Uterus (tissue), 4 donors: ENCODE measurements at places on chromosomes 2 and 18.

DNA sequence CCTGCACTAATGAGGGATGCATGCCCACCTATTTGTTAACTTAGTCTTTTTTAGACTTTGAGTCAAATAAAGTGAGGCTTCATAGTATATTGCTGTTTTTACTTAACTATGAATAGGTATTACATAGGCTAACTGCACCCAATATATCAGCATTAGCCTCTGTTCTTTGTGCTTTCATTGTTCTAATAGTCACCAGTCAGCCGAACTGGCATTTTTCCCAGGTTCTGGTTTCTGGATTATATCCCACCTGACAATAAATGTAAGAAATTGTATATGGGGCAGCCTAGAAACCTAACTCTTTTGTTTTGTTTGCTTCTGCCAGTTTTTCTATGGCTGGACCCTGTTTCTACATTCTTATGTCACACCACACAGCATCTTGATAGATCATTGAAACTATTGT is 1672.4 kb upstream of the LRRTM1 start:
- DNase-seq: no peak

GRCh38 chr2:151827564-151828142 is 568 bp downstream of the ARL5A start:
- peak; percentile 17 for DNase-seq

- peak; percentile 88 for DNase-seq
These were observed 14.3 kb downstream of the MALL start for GRCh38 chr2:110101280-110101844.

GRCh38 chr2:225086915-225087314 is 44.6 kb upstream of the DOCK10 start:
- DNase-seq: no peak

DNA sequence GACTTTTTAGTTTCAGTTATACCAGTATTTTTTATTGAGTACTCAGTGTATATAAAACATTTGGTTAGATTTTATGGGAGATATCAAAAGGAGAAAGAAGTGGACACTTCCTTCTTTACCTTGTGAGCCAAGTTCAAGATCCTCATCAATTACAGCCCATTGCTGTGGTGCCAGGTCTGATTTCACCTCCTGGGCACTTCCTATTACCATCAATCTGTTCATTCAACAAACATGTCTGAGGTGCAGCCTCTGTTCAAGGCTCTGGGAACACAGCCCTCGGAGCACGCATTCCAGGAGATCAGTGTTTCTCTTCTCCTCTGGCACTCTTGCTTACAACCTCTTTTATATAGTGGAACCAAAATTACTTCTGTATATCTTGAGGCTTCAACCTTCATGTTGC is 171.4 kb upstream of the ALPP start:
- DNase-seq: no peak

DNA sequence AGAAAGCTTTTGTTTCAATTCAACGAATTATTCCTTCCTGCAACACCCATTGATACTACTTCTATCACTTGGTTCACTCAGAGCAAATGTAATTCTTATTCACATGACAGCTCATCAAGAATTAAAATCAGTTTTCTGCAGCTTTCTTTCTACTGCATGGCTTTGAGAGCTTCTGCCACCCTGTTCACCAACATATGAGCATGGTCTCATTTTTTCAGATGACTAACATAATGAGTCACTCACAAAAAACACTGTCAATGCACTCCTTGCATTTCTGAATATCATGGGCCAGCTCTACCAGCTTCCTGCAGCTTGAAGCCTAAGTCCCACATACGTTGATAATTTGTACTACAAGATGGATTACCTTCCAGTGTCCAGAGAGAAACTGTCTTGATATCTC is 342.9 kb downstream of the LRATD1 start:
- DNase-seq: no peak

DNA sequence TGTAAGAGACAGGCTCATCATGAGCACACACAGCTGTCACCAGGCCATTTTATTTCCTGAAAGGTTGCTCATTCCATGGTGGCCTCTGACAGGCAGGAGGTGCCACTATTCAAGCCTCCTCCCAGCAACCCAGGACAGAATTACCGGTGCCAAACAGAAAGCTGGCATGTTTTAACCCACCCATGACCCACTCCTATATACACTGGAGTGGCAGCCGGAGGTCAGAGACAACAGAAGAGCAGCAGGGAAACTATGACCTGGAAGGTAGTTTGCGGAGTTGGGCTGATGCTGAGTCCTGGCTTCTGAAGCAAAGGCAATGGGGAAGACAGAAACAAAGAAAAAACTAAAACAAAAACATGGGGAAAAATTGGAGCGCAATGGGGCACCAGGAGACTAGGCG is 2.3 kb downstream of the RFTN2 start:
- DNase-seq: no peak

DNA sequence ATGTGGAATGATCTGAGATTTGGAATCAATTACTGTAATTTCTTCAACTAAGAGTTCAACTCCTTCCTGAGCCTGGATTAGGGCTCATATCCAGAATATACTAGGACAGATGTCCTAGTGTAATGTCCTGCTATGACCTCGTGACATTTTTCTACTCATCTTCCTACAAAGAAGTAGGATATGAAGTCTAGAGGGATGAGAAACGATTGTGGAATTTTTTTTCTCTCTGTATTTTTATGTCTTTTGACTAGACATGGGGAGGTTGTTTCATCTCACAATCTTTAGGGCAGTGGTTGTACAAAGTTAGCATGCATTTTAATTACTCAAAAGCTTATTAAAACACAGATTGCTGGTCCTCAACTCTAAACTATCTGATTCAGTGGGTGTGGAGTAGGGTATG is 203.0 kb downstream of the PARD3B start:
- DNase-seq: no peak

DNA sequence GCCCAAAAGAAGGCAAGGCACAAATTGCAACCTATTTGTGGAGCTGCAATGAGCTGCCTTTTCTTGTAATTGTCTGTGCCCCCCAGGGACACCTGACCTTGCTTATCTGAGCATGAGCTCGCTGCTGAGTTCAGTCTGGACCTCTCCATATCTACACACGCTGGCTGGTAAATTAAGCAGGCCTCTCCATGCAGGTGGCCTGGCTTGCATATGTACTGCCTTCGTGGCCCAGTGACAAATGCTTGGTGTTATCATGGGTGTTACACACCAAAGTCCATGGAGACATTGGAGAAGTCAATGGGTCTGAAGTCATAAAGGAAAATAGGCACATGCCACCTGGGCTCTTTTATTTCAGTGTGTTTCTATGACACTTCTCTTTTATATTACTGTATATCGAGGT is 121.2 kb downstream of the IRS1 start:
- DNase-seq: no peak
